ENCODE measurements at places on chromosomes 2 and 18. TPM values are rescaled to one million over a fixed set of nuclear protein-coding genes. Genes with fewer than 3 reads are reported as not detected.

DNA sequence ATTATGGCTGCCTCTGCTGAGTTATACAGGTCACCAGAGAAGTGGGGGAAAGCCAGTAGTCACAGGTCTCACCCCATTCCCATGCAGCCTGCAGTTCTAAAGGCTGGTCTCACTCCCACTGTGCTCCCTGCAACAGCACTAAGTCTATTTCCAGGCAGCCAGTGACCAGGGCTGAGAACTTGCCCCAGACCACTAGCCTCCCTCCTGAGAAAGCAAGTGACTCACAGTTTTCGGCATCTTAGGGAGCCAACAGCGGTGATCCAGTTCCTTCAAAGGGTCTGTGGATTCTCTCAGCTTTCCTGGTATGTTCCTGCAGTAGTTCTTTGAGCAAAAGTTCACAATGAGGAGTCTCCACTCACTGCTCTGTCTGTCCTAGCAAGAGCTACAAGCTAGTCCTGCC, 329.6 kb upstream of the MAP2 start:
- DNase-seq, result no peak
- H3K27ac ChIP-seq, result no peak overlapping the region
- no peaks in the 10 kb centered on the region for H3K27me3 ChIP-seq
- H3K36me3 ChIP-seq, result no peaks in the 10 kb centered on the region
- no peak overlapping the region for H3K4me3 ChIP-seq
- H3K4me1 ChIP-seq, result no peaks in the 10 kb centered on the region

GRCh38 chr2:46548103-46548486, 68.7 kb downstream of the TMEM247 start:
- H3K4me3 ChIP-seq, result no peak overlapping the region
- DNase-seq, result no peak
- H3K27ac ChIP-seq, result no peak overlapping the region

DNA sequence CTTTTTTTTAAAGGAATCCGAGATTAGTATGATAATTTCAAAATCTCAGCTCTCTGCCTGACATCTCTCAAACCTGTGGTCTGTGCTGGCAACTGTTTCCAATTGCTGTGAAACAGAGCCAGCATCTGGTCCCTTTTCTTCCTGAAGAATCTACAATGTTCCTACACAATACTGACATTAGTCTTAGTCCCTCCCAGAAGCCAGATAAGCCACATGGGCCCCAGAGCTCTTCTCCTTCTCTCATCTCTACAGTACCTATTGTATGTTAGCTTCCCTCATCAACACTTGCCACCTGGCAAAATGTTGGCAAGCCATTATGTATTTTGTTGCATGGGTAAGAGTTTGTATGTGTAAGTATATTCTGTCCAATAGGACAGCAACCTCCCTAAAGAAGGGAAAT, 62.9 kb upstream of the CDKL4 start:
- H3K4me1 ChIP-seq, result no peaks in the 10 kb centered on the region
- peaks cover 5% of the 10 kb centered on the region for H3K36me3 ChIP-seq
- DNase-seq, result no peak
- H3K27ac ChIP-seq, result no peak overlapping the region

- H3K27ac ChIP-seq, result no peak overlapping the region
- no peak overlapping the region for H3K4me3 ChIP-seq
- H3K36me3 ChIP-seq, result peaks cover 7% of the 10 kb centered on the region
Observed at GRCh38 chr2:53770264-53770663, 2.7 kb downstream of the CHAC2 start.

GRCh38 chr2:5125017-5125730, 567.0 kb upstream of the SOX11 start:
- H3K27ac ChIP-seq, result no peak overlapping the region
- H3K4me3 ChIP-seq, result no peak overlapping the region
- H3K4me1 ChIP-seq, result no peaks in the 10 kb centered on the region

GRCh38 chr2:72809095-72809494, 16.7 kb downstream of the EXOC6B start:
- no peak overlapping the region for H3K4me3 ChIP-seq
- H3K36me3 ChIP-seq, result 0 out of 2 replicates have a peak, but pooled peaks cover 10% of the 10 kb centered on the region
- no peak for DNase-seq
- H3K4me1 ChIP-seq, result no peaks in the 10 kb centered on the region
- H3K27ac ChIP-seq, result no peak overlapping the region
- no peaks in the 10 kb centered on the region for H3K27me3 ChIP-seq

GRCh38 chr2:12762337-12762736, 45.6 kb downstream of the TRIB2 start:
- no peak for DNase-seq
- peaks cover 19% of the 10 kb centered on the region for H3K4me1 ChIP-seq
- H3K4me3 ChIP-seq, result no peak overlapping the region
- no peaks in the 10 kb centered on the region for H3K27me3 ChIP-seq

GRCh38 chr18:48203961-48204666, 205.1 kb downstream of the ZBTB7C start:
- no peak for DNase-seq
- H3K36me3 ChIP-seq, result no peaks in the 10 kb centered on the region
- H3K27ac ChIP-seq, result no peak overlapping the region
- H3K4me3 ChIP-seq, result no peak overlapping the region
- H3K27me3 ChIP-seq, result peaks cover 9% of the 10 kb centered on the region

DNA sequence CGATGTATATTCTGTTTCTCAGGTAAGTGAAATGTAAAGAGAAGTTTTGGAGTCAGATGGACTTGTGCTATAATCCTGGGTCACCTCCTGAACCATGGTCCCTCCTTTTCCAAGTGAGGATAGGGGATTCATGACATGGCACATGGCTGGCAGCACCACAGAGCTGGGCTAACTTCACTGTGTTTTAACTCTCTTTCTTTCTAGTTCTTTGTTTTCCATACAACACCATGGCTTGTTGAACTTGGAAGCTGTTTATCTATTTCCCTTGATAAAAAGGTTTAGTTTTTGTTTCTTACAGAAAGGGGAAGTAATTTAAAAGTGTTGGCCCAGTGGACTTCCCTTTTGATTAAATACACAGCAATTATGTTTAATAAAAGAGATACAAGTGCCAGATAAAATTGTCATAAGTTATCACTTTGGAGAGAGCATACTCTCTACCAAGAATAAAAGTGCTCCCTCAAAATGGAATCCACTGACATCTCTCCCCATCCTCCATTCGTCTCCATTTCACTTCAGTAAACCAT, 90.4 kb downstream of the PLCL1 start:
- no peak for DNase-seq
- no peak overlapping the region for H3K27ac ChIP-seq
- no peaks in the 10 kb centered on the region for H3K27me3 ChIP-seq
- no peak overlapping the region for H3K4me3 ChIP-seq
- H3K4me1 ChIP-seq, result no peaks in the 10 kb centered on the region

DNA sequence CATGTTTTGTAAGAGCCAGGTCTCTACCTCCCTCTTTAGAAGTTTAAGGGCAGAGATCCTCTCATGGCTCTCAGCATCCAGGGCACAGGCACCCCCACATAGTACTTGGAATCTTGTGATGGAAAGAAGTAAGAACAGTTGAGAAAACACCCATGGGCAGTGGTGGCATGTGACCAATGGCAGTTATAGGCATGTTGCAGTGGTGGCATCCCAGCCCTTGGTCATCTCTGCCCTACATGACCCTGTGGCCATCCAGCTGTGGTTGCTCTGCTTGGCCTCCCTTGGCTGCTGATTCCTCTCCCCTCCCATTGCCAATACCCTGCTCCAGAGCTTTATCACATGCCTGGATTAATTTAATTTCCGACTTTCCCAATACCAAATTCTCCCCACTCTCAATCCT, 13.3 kb upstream of the MSH2 start:
- H3K4me1 ChIP-seq, result no peaks in the 10 kb centered on the region
- no peak overlapping the region for H3K4me3 ChIP-seq
- no peaks in the 10 kb centered on the region for H3K27me3 ChIP-seq
- DNase-seq, result no peak
- H3K36me3 ChIP-seq, result peaks cover 25% of the 10 kb centered on the region
- H3K27ac ChIP-seq, result no peak overlapping the region

DNA sequence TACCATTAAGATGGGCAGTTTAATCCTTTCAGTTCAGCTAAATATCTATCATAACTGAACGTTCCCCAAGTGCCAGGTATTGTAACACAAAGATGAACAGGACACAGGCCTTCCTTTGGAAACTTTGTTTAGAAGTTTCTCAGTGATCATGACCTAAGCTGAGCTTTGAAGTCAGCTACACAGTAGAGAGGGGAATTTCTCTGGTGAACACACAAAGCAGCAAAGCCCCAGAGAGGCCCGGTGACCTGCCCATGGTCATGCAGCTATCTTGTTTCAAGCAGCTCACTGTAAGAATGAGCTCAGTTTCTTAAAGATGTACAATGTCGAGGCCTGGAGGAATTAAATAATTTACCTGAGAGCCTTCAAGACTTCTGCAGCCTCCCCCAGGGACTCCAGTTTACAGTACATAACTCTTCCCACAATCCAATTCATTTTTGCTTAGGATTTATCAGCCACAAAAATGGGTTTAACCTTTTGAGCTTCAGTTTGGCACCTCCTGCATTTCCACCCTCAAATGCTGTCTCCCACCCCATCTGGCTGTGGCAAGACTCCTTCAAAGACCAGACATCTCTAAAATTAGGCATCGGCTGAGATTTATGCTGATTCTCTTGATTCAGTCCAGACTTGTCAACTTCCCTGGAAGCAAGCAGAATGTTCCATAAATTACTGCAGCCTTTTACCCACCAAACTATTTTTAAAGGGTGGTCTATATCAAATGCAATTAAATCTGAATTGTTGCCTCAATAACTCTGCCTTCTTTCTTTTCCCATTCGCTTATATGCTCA, 325.6 kb downstream of the TXNL1 start:
- no peaks in the 10 kb centered on the region for H3K36me3 ChIP-seq
- H3K4me3 ChIP-seq, result no peak overlapping the region
- H3K27ac ChIP-seq, result no peak overlapping the region

GRCh38 chr2:6978991-6979390, 61.8 kb downstream of the RNF144A start:
- no peaks in the 10 kb centered on the region for H3K36me3 ChIP-seq
- H3K27me3 ChIP-seq, result no peaks in the 10 kb centered on the region
- no peak overlapping the region for H3K4me3 ChIP-seq
- H3K27ac ChIP-seq, result no peak overlapping the region
- no peak for DNase-seq
- peaks cover 33% of the 10 kb centered on the region for H3K4me1 ChIP-seq

- peaks cover 40% of the 10 kb centered on the region for H3K4me1 ChIP-seq
- no peaks in the 10 kb centered on the region for H3K36me3 ChIP-seq
- peak; percentile 81 for DNase-seq
Observed at GRCh38 chr2:88657131-88657530, 29.9 kb upstream of the EIF2AK3 start.

GRCh38 chr2:80153151-80153550, 151.4 kb downstream of the LRRTM1 start:
- H3K27ac ChIP-seq, result no peak overlapping the region
- no peaks in the 10 kb centered on the region for H3K4me1 ChIP-seq
- no peak for DNase-seq
- H3K36me3 ChIP-seq, result no peaks in the 10 kb centered on the region
- H3K27me3 ChIP-seq, result no peaks in the 10 kb centered on the region
- H3K4me3 ChIP-seq, result no peak overlapping the region

DNA sequence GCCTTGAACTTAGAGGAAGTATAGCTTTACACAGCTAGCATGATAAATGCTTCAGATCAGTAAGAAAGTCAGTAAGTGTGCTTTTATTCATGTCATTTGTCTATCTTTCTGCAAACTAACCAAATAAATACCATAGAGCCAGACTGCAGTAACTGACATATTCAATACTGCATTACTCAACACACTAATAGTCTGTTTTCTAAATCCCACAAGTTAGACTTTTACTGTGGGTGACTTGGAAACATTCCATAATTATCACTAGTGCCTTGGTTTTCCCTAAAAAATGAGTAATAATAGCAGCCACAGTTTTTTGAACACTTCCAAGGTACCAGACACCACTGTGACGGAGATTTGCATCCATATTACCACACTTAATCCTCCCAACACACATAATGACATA, 33.0 kb downstream of the ACVR1 start:
- H3K27ac ChIP-seq, result no peak overlapping the region
- no peaks in the 10 kb centered on the region for H3K27me3 ChIP-seq
- DNase-seq, result no peak
- H3K36me3 ChIP-seq, result no peaks in the 10 kb centered on the region
- no peak overlapping the region for H3K4me3 ChIP-seq

DNA sequence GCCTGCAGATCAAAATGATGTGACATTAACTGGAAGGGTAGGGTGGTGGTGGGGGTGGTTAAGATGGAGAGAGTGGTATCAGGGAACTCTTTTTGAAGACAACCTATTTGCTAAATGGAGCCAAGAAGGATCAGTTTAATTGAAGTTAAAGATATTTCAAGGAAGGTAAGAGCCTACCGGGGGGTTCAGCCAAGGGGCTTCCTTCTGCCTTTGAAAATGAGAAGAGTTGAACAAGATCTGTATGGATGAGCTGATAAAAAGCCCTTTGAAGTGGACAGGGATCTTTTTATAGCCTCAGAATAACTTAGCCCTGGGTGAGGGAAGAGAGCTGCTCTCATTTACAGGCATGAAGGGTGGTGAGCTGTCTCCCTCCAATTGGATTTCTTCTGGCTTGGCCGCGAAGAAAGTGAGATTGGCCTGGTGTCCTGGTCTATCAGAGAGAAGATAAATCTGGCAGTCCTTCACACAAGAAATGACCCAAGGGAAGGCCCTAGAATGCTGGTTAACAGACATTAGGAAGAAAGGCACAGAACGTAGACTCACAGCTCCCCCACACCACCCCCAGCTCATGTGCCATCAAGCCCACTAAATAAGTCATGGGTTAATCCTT, 439.8 kb downstream of the TNS1 start:
- H3K36me3 ChIP-seq, result no peaks in the 10 kb centered on the region
- DNase-seq, result no peak
- H3K27ac ChIP-seq, result no peak overlapping the region
- no peaks in the 10 kb centered on the region for H3K4me1 ChIP-seq
- H3K27me3 ChIP-seq, result no peaks in the 10 kb centered on the region

DNA sequence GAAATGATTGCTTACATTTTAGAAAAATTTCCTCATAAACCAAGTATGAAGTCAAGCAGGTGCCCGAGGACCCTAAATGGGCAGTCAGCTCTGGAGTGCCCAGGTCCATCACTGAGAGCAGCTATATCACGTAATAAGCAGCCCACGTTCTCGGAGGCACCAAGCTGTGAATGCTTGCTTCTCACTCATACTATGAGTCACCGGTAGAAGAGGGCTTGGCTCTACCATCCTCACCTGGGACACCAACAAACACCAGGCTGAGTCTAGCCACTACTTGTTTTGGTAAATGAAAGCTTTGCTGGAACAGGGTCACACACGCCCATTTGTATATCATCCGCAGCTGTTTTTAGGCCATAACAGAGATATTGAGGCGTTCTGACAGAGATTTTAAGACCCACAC, 207.5 kb downstream of the SEPTIN10 start:
- H3K27me3 ChIP-seq, result no peaks in the 10 kb centered on the region
- no peak for DNase-seq
- peaks cover 21% of the 10 kb centered on the region for H3K4me1 ChIP-seq
- H3K27ac ChIP-seq, result no peak overlapping the region

GRCh38 chr18:22250591-22250996, 81.2 kb downstream of the GATA6 start:
- H3K27me3 ChIP-seq, result no peaks in the 10 kb centered on the region
- H3K4me3 ChIP-seq, result no peak overlapping the region
- H3K27ac ChIP-seq, result 0 out of 2 replicates have a peak overlapping the region, but pooled peaks have one; percentile 28
- H3K36me3 ChIP-seq, result no peaks in the 10 kb centered on the region
- peak; percentile 53 for DNase-seq

Gene UGT1A8
- total RNA-seq, result 0.17 TPM

Gene ANKRD30BL
- not detected for total RNA-seq

Gene SULT1C4
- not detected for total RNA-seq

Gene NXPH2
- not detected for total RNA-seq

Gene FBXO41
- 16.4 TPM for total RNA-seq

Gene ACTG2
- total RNA-seq, result not detected
